ENCODE measurements at places on chromosomes 6 and 20.

GRCh38 chr20:4025679-4026078 lies 10.3 kb upstream of the RNF24 start:
- no peak for DNase-seq

GRCh38 chr6:22954749-22955385 lies 385.5 kb downstream of the HDGFL1 start:
- no peak for DNase-seq

DNA sequence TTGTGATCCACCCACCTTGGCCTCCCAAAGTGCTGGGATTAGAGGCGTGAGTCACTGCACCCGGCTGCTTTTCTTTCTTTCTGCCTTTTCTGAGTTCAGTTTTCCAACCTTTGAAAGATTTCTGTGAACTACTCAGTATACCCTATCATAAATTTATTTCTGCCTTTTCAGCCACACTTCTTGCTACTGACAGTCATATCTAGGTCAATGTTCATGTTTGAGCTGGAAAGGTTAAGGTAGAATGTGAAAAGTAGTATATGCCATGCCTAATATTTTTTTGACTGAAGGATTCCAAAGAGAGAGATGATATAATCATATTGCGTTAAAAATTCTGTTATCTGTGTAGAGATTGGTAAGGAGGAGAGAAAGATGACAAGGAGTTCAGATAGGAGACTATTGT lies 25.9 kb upstream of the CEP162 start:
- DNase-seq: no peak

DNA sequence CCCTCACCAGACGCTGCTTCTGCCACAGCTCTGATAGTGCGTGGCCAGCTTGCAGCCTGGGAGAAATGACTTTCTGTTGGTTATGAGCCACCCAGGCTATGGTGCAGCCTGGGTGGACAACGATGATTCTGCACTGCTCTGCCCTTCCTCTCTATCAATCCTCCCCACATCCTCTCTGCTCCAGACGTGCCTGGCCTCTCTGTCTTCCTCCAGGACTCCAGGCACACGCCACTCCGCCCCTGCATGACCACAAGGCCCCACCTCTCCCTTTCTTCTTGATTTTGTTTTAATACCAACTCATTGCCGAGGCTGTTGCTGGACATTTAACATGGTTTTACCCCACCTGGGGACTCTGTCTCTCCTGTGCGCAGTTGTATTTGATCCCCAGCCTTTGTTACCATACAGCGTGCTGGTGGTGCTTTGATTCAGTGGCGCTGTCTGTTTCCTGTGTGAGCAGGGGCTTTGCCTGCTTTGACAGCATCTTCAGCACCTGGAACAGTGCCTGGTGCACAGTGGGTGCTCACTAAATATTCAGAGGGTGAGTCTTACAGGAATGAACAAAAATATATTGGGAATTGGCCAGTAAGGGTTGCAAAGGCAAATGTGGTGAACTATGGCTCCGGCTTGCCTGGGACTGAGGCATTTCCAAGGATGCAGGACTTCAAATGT lies 280.9 kb downstream of the CDH26 start:
- no peak for DNase-seq

GRCh38 chr6:22631091-22631490 lies 61.7 kb downstream of the HDGFL1 start:
- no peak for DNase-seq

DNA sequence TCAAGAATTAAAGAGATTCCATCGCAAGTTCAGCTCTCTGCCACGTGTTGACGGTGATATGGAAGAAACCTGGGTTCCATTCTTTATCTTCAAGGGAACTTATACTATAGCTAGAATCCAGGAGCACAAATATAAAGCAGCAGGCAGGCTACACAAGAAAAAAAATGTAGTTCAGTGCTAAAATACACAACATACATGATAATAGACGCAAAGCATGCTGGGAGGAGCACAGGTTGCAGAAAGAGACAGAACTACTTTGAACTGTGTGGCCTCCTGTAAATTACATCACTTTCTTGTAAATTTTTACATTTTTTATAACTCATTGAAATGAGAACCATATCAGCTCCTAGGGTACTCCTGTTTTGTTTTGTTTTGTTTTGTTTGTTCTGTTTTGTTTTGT lies 53.8 kb upstream of the RBM24 start:
- DNase-seq: no peak

DNA sequence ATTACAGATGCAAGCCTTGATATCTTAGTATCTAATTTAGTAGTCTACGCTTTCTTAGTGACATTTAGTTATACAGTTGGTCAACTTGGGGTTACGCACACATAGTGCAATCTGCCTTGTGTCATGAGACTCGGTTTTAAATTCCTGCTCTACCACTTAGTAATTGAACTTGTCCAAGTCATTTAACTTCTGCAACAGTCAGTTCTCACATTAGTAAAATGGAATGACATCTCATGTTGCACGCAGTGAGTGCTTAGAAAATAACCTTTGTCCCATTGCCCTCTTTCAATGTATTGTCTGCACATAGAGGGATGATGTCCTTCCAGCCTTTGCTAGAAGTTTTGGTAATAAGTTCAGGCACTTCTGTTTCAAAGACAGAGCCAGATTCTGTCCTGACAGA lies 48.6 kb downstream of the TMEM170B start:
- DNase-seq: no peak

GRCh38 chr6:105995391-105995865 lies 90.7 kb upstream of the PRDM1 start:
- DNase-seq: no peak
